ENCODE measurements at places on chromosomes 4 and X. TPM values are rescaled to one million over a fixed set of nuclear protein-coding genes. Genes with fewer than 3 reads are reported as not detected.

DNA sequence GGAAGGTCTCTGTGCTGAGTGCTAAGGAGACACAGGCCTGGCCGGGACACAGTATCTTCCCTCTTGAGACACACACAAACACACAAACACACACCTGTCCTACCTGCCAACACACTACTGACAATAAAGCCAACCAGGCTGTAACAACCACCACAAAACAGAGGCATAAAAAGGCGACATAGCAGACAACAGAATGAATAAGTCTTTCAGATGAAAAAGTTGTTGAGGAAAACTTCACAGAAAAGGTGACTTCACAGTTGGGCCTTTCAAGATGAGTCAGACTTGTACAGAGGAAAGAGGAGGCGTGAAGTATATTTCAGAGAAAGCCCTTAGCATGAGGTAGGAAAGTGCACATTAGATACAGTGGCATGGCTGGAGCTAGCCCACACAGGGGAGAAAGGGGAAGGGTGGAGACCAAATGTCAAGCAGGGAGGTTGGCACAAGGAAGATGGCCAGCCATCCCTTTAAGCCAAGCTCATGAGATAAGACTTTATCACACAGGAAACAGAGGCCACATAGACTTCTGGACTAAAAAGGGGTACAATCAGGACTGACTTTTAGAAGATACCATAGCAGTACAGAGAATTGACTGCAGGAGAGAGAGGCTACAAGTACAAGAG lies 54.0 kb downstream of the SLC9A7 start:
- H3K27ac ChIP-seq, result no peak overlapping the region
- H3K36me3 ChIP-seq, result no peaks in the 10 kb centered on the region
- no peaks in the 10 kb centered on the region for H3K27me3 ChIP-seq
- no peak for DNase-seq

DNA sequence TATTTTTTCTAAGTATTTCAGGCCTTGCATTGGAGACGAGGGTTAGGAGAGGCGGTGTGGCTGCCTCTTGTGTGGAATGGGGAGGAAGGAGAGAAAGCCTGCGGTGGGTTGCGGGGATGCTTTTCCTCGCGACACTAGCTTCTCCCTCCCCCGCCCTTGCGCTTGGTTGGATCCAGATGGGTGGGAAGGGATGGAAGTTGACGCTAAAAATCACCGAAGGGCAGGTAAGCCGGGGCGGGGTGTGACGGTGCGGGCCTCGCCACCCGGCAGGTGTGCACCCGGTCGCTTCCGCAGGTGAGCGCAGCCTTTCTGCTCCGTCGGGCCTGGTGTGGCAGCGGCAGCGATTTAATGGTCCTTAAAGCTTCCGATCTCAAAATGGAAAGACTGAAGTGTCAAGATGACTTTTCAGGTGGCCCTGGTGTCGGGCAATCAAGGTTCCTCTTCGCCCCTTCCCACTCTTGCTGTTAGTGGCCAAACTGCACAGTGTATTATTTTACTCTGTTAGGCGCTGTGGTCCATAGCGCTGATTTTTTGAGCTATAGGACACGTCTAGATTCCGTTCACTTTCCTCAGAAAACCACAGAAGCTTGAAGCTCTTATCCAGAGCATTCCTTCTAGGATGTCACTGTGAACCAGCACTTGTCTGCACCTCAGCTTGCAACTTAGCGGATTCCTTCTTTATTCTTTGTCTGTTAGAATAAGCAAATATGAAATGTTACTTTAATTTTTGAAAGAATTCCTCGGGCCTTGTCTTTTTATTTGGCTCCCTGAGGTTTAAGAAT lies 765 bp downstream of the ENOPH1 start:
- no peaks in the 10 kb centered on the region for H3K27me3 ChIP-seq
- H3K36me3 ChIP-seq, result peaks cover 10% of the 10 kb centered on the region
- peak overlapping the region; percentile 98 for H3K4me3 ChIP-seq
- peak; percentile 9 for DNase-seq

DNA sequence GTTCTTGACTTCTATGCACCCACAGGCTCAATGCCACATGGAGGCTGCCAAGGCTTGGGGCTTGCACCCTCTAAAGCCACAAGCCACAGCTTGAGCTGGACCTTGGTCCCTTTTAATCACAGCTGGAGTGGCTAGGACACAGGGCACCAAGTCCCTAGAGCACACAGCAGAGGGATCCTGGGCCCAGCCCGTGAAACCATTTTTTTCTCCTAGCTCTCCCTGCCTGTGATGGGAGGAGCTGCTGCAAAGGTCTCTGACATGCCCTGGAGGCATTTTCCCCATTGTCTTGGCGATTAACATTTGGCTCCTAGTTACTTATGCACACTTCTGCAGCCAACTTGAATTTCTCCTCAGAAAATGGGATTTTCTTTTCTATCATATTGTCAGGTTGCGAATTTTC lies 410.9 kb downstream of the GRID2 start:
- no peaks in the 10 kb centered on the region for H3K36me3 ChIP-seq
- DNase-seq, result no peak
- H3K4me3 ChIP-seq, result no peak overlapping the region
- H3K4me1 ChIP-seq, result no peaks in the 10 kb centered on the region
- no peaks in the 10 kb centered on the region for H3K27me3 ChIP-seq

DNA sequence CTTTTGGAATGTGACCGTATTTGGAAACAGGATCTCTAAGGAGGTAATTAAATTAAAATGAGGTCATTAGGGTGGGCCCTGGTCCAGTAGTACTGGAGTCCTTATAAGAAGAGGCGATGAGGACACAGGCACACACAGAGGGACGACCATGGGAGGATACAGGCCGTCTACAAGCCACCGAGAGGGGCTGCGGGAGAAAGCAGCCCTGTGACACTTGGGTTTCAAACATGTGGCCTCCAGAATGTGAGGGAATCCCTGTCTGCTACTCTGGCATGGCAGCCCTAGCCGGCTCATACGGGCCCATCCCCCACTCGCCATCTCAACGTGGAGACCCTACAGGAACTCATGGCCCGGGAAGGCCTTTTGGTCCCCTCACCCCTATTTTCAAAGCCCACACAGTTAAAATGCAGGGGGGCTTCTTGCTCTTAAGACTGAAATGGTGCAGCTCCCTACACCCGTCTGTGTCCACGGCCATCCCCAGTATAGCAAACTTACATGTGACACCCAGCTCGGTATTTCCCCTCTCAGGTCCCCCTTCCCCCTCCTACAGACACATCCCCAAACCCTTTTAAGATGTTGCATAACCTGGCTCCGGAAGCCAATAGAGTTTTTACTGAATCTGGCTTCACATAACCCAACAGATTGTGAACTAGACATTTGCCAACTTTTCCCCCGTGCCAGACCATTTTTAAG lies 124.1 kb upstream of the TBL1X start:
- no peaks in the 10 kb centered on the region for H3K36me3 ChIP-seq
- DNase-seq, result no peak
- H3K4me1 ChIP-seq, result peaks cover 23% of the 10 kb centered on the region
- H3K4me3 ChIP-seq, result no peak overlapping the region

FGF5 gene
- 1.5 TPM for total RNA-seq

TREX2 gene
- total RNA-seq, result 0.77 TPM

All from spinal cord (tissue), 10 donors.